Esophagus muscularis mucosa (tissue), 4 donors: ENCODE measurements at places on chromosomes 7 and 10. TPM values are rescaled to one million over a fixed set of nuclear protein-coding genes. Genes with fewer than 3 reads are reported as not detected.
A peak's percentile ranks its signal among the peaks of the same experiment; 100 is the strongest.

DNA sequence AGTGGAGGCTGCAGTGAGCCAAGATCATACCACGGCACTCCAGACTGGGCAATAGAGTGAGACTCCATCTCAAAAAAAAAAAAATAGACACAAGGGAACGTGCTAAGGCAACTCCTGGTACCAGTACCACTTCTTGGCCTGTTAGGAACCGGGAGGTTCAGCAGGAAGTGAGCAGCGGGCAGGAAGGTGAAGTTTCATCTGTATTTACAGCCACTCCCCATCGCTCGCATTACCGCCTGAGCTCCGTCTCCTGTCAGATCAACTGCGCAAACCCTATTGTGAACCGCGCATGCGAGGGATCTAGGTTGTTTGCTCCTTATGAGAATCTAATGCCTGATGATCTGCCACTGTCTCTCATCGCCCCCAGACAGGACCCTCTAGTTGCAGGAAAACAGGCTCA is 69.9 kb upstream of the FOXK1 start:
- DNase-seq, result no peak

PLAC9 gene
- total RNA-seq, result 41.7 TPM

- DNase-seq, result no peak
Measured at GRCh38 chr10:75971402-75972211, 540.2 kb downstream of the LRMDA start.

DNA sequence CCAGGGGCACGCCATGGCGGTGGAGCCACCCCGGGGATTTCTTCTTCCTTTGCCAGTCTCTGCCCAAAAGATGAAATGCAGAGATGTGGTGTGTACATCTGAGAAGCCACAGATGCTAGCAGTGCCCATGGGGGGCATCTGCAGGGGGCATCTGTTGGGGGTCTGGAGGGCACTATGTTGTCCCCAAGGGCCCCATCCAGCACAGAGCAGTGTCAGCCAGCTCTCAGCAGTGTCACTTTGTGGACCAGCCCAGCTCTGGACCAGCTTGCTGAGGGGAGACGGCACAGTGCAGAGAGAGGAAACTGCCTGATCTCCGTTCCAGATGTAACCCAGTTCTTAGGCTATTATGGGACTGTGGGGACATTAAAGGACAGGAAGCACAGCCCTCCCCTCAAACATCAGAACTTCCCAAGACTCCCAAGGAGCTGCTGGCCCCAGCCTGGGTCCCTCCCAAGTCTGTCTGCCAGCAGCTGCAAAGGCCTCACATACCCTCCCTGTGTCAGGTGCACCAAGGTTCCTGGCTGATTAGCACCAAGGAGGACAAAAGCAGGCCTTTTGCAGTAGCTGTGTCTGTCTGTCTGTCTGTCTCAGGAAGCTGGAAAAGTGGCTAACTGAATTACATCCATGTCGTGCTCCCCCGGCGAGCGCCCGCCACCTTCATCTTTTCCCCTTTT is 536.5 kb downstream of the PTPRN2 start:
- no peak for DNase-seq

- no peak for DNase-seq
Measured at GRCh38 chr7:12249706-12250105, 38.6 kb downstream of the TMEM106B start.

DNA sequence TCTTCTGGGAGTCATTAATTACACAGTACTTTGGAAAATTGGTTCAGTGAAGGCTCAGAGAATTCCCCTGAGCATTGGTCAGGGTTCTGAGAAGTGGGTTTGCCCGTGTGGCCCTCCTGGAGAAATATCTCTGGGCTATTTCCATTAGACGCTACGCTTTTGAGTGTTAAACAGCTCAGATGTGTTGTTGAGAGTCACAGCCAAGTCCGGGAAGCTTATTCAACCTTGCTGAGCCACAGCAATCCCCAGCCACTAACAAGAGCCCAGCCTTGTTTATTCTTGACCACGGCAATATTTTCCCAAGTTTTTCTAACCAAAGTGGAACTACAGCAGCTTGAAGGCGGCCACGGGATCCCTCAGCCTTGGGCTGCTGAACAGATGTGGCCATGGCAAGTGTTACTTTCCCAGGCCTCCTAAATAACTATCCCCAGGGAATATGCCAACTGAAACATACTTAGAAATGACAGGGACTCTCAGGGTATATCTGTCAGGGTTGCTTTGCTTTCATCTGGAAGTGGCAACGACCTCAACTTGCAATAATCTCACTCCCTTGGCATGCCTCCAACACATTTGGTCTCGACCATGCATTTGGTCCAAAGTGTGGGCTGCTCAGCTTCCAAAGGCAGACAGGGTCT is 214.7 kb downstream of the EMX2 start:
- peak; percentile 75 for DNase-seq

DNA sequence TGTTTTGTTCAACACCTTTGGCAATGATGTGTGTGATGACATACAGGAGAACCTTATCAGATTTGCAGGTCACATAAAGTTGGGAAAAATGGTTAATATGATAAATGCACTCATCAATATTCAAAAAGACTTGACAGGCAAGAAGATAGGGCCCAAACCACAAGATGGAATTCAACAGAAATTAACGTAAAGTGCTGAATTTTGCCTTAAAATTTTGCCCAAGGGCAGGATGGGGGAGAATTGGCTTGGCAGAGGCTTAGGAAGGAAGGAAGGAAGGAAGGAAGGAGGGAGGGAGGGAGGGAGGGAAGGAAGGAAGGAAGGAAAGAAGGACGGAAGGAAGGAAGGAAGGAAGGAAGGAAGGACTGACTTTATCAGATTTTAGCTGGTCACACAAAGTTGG is 35.3 kb downstream of the CARD11 start:
- DNase-seq, result no peak

MIOS gene
- total RNA-seq, result 21.1 TPM

DNA sequence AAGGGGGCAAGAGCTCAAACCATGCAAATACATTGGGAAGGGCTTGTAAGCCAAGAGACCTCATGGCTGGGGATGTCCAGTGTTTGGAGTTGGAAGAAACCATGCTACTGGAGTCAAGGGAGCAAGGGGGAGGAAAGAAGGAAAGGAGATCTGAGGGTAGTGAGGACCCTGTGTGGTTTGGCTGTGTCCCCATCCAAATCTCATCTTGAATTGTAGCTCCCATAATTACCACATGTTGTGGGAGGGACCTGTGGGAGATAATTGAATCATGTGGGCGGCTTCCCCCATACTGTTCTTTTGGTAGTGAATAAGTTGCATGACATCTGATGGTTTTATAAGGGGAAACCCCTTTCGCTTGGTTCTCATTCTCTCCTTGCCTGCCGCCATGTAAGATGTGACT is 56.5 kb upstream of the ADRB1 start:
- no peak for DNase-seq

DNA sequence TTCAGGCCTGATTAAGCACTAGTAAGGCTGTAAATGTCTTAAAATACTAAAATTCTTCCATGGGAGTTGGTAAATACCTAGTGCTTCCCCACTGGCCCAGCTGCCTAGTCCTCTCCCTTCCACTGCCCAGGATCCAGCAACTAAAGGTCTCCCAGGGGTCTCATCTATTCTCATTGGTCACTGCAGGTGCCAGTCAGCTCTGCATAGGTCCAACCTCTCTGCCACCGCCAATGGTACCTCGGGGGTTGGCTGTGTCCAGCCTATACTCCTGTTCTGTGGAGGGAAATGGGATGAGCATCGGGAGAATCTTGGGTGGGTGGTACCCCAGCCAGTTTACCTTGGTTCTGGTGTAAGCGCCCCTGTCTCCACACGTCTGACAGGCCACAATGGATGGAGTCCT is 6.1 kb upstream of the CREB5 start:
- DNase-seq, result no peak

LRRC17 gene
- 0.83 TPM for total RNA-seq

DNA sequence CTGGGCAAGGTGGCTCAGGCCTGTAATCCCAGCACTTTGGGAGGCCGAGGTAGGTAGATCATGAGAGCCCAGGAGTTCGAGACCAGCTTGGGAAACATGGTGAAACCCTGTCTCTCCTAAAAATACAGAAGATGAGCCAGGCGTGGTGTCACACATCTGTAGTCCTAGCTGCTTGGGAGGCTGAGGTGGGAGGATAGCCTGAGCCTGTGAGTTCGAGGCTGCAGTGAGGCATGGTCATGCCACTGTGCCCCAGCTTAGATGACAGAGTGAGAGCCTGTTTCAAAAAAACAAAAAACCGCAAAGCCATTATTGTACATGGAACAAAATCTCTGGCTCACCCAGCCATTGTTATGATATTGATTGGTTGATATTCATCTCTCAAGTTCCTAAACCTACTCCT is 53.7 kb downstream of the KMT2E start:
- DNase-seq, result no peak

ANKRD61 gene
- total RNA-seq, result not detected

DNA sequence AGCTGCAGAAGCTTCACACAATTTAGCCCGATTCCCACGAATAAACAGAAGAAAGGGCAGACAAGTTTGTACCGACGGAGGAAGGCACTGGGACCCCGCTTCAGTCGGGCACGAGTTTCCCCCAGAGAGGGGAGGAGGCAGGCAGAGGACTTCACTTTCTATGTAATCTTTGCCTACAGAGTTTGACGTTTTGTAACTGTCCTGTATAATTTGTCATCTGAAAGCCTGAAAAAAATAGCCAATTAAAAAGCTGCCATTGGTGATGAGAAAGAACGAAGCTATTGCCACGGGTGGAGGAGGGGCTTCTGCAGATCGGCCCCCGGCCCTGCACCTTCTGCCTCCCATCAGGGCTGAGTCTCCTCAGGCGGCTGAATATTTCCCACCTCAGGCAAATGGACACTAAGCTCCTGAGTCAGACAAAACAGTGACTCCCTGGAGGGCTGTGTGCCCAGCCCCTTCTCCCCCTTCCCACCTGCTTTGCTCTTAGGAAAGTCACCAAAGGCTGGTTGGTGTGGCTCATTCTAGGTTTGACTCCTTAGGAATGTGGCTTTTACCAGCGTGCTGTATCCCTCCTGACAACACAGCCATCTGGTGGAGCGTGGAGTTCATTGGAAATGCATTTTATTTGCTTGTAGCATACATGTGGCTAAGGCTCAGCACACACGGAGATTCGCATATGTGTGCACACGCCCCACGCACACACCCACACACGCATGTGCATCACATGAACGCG is 117.4 kb downstream of the VIPR2 start:
- DNase-seq, result no peak

GRCh38 chr10:66940965-66941364 is 15.1 kb downstream of the LRRTM3 start:
- DNase-seq, result no peak

- no peak for DNase-seq
Measured at GRCh38 chr7:144024213-144024612, 24.1 kb downstream of the OR6B1 start.

DNA sequence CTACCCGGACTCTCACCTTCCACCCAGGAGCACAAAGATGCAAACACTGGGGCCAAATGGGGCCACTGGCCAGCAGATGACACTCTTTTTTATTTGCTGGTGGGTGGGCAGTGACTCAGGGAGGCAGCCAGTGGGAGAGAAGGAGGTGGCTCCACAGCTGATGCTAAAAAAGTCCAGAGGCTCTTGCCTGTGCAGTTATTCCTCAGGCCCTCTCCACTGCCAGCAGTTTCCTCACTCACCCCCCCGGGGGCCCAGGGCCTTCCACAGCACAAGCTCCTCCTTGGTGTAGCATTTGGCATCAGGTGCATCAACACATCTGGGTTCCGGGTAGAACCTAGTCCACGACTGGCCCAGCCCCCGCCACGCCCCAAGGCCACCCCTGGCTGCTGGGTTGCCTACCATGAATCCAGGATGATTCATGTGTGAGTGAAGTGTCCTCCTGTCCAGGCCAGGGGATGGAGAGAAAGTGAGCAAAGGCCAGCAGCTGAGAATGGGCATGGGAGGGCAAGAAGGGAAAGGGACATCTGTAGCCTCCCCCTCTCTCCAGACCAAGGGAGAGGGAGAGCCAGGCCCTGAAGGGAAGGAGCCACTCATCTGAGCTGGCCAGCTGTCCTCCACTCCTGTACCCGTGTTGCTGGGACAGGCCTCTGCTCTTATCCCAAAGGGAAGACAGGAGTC is 1.7 kb upstream of the KCNH2 start:
- DNase-seq, result no peak

DNA sequence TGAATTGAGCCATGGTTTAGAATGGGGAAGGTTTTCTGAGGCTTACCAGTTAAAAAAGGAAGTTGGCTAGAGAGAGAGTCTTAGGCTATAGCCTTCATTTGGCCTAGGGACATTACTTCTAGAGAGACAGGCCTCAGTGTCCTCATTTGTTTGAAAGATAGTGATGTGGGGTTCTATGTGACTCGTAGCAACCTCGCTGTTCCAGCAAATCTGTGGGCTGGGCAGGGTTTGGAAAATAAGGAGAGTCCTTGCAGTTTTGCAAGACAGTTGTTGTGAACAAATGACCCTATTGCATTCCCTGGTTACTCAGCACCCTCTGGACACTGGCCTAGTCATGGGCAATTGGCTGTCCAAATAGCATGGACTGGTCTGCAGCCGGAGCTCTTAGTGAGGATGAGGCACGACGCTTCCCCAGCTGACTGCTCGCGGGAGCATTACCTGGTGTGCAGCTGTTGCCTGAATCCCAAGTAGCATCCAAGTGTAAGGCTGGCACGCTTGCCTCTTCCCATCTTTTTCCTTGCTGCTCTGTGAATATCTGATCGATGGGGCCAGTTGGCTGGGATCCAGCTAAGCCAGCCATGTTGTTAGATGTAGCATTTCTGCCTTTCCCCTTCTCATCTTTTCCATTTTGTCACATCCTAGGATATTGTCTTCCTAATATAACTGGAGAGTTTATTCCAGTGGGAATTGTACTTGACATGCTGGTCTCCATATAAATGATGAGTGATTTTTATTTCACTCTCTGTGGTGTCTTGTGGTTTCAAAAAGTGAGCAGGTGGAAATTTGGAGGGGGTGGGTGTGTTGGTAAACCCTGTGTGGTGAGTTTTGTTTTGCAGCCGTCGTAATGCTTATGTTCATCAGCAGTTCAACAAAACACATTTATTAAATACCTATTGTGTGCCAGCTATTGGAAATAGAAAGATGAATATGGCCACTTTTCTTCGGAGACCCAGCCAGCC is 99.8 kb downstream of the SND1 start:
- DNase-seq, result no peak

DNA sequence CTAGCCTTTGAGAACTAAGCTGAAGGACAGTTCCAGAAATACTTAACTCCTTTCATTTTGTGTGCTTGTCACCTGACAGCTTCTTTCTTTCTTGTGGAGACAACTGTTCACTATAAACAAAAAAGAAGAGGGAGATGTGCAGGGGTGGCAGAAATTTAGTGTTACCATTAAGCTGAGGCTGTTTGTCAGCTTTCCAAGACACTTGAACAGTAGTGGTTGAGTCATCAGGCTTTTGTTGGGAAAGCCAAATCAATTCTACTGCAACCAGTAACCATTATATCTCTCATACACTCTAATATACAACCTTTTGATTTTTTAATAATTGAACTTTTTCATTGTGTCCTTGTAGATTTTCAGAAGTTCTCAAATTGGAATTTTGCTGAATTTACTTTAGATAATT is 75.3 kb downstream of the POLL start:
- no peak for DNase-seq

DNA sequence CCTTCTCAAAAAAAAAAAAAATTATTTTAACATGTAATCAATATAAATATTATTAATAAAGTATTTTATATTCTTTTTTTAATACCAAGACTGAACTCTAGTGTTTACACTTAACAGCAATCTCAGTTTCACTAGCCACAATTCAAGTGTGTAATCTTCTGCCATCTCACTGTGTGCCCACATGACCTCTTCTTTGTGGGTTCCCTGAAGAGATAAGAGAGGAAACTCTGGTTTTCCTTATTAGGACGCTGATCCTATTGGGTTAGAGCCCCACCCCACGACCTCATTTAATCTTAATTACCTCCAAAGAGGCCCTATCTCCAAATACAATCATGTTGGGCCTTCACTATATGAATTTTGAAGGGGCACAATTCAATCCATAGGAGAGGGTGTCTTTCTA is 177.6 kb downstream of the STK31 start:
- no peak for DNase-seq

- DNase-seq, result no peak
Measured at GRCh38 chr7:48376263-48376662, 205.0 kb downstream of the ABCA13 start.
